ENCODE measurements at places on chromosomes 2 and 18.

GRCh38 chr18:8005870-8006569, 438.9 kb downstream of the PTPRM start:
- DNase-seq: no peak

DNA sequence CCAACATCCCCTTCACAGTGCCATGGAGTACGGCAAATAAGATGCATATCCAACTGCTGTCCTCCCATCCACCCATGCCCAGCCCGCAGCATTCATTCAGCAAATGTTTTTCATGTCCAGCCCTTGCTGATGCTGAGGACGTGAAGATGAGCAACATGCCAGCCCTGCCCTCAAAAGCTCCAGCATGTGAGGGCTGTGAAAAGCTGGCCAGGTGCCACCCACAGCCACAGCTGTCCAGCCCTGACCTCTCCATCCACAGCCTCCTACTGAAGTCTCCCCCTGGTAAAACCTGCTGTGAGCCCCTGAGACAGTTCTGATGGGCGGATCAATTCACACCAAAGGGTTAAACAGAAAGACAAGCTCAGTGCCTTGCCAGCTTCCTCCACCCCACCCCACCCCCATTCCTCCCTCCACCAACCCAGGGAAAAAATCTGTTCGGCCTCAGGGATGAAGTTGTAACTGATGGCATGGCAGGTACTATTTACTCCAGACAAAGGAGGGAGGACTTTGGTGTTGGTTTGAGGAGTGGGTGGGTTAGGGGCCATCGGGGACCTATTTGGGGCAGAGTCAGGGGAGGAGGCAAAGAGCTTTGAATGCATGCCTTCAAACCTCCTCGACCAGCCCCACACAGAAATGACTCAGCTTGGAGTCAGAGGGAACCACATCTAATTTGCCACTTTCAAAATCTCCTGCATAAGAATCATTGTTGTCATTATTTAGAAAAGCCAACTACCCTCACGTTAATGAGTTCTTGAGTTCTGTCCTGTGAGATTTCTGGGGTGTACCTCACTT, 4.3 kb downstream of the ZBTB7C start:
- peak; percentile 41 for DNase-seq

DNA sequence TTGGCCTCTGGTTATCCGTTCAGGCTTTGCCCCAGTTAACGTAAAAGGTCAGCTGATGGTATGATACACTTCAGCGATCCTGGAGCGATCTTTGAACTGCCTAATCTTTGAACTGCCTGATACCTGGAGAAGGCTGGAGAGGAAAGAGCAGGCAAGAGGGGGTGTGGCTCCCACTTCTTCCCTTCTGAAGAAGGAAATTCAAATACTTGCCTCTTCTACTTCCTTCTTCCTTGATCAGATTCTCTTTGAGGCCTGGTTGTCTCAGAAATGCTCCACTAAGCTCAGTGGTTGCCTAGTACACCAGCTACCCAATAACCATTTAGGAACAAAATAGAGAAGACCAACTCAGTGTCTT, 619 bp downstream of the GALM start:
- DNase-seq: peak; percentile 56

DNA sequence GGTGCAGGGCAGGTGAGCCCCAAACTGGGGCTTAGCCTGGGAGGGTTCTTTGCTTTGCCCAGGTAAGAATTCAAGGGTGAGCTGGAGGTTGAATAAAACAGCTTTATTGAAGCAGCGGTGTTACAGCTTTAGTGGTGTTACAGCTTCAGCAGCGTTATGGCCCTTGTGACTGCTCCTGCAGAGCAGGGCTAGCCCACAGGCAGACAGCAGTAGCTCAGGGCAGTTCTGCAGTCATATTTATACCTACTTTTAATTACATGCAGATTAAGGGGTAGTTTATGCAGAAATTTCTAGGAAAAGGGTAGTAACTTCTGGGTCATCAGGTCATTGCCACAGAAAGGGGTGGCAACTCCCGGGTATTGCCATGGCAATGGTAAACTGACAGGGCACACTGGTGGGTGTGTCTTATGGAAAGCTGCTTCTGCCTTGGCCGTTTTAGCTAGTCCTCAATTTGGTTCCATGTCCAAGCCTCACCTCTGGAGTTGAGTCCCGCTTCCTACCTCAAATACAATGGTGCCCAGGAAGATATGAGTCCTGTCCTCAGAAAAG, 78.2 kb downstream of the THNSL2 start:
- DNase-seq: no peak

DNA sequence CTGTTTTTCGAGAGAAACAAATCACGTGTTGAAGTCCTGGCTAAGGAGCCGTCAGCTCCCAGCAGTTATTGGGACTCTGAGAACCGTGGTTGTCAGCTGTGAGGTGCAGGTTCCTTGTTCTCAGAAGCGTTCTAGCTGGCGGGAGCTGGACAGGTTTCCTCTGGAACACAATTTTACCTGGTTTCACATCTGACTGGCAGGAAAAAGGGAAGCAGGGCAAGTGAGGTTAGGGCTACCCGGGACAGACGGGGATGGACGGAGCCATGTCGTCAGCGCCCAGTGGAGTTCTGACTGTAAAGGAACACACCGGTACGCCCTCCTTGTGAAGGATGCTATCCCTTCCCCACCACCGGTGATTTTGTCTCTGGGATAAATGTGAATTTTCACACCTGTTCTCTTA, 26.1 kb downstream of the ITGB1BP1 start:
- DNase-seq: no peak

DNA sequence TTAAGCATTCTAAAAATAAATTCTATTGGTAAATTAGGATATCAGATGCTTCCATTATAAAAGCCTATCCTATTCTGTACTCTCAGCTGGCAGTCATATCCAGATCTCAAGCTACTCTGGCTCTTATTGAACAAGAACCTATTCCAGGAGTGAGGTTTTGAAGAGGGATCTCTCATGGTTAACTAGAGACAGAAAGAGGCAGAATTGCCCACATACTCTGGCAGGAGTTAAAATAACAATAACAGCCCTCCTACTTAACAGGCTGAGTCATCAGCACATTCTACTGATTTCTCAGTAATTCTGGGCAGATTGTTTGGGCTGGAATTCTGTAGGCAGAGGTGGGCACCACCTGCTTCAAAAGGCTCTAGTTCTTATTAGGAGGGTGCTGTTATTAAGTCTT, 142.0 kb upstream of the UNC80 start:
- no peak for DNase-seq

DNA sequence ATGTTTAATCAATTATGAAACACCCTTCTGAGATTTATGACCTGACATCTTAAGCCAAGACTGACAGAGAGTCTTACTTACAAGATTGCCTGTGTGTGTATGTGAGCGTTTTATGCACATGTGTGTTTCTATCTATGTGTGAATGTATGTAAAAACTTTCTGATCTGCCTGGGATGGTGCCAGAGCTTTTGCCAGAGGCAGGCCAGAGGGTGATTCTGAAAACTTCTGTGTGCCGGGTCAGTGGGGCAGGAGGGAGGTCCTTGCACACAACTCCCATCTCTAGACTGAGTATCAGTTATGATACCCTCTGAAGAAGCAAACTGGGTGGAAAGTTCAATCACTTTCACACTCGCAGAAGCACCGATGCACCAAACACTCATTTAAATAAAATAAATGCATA, 335.0 kb upstream of the NT5C1B start:
- DNase-seq: no peak

DNA sequence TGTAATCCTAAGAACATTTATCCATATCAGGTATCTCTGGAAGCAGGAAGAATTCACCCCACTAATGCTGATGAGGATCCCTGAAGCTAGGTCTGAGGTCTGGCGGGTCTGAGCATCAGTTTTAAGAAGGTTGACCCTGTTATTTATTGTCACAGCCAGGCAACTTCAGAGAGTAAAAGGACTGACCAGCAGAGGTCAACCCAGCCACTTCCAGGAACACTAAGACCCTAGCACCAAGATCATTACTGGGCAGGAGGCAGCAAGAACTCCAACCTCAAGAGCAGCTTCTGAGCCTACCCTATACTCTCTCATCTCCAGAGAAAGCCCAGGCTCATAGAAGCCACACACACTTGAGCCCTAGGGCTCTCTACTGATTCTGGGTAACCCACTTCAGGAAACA, 901.4 kb downstream of the DCDC2C start:
- no peak for DNase-seq

DNA sequence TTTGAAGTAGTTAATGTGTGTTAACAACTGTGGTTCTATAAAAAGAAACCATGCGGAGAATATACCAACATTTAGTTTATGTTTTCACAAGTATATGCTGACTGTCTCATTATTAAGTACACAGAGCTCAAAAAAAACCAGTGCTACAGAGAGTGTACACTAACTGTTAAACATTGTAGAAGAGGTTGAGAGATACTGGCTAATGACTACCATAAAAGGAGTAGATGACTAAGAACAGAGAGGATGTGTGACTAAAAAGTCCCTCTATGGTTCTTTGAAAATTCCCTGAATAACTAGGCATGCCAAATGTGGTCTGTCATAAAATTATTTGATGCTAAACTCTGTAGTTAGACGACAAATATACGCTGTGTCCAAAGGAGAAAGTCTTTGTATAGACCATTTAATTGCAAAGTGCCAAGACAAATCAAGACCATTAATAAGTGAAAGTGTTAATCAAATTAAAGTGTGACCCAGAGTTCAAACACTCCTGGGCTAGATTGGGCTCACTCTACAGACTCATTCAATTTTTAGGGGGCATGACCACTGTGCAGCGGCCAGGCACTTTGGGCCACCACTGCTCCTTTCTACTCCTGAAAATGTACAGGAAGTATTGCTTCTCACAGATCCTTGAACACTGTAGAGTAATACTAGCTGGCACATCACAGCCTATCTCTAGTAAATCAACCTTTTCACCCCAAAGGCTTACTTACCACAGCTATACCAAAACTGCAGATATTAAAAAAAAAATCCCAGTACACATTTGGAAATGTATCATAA, 45.1 kb upstream of the SERTAD2 start:
- peak; percentile 91 for DNase-seq

GRCh38 chr2:101704816-101705578, 7.5 kb downstream of the MAP4K4 start:
- no peak for DNase-seq

GRCh38 chr2:156653675-156654074, 217.5 kb downstream of the GPD2 start:
- DNase-seq: no peak

GRCh38 chr2:18262601-18263000, 297.9 kb downstream of the RDH14 start:
- DNase-seq: no peak

DNA sequence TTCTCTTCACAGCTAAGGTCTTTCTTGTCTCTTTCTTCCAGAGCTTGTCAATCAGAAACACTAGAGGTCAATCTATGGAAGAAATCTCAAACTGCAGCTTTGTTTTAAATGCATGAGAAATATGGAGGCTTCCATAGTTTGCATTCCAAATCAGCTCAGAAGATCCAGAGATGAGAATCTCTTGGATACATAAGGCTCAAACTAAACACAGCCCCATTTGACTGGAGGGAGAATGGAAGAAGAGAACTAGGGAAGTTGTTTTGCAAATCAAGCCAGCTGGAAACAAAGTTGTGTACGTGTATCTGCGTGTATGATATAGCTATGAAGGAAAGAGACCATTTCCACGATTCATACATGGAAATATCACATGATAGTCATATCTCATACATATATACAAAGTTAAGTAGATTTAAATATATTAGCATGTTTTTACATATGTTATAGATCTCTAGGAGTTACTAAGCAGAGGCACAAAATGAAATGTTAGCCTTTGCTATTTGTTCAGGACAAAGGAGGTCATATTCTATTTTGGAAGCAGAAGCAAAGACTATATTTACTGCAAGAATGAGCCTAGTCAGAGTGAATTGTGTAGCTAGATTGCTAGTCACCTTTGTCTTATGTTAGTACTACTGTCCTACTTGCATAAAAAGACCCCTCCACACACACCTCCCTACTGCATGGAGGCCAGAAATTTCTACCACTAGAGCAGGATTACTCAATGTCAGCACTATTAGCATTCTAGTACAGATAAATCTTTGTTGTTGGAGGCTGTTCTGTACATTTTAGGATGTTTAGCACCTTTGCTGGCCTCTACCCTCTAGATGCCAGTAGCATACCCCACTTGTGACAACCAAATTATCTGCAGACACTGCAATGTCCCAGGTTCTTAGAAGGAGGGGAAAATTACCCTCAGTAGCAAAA, 303.5 kb upstream of the CHAC2 start:
- DNase-seq: no peak

DNA sequence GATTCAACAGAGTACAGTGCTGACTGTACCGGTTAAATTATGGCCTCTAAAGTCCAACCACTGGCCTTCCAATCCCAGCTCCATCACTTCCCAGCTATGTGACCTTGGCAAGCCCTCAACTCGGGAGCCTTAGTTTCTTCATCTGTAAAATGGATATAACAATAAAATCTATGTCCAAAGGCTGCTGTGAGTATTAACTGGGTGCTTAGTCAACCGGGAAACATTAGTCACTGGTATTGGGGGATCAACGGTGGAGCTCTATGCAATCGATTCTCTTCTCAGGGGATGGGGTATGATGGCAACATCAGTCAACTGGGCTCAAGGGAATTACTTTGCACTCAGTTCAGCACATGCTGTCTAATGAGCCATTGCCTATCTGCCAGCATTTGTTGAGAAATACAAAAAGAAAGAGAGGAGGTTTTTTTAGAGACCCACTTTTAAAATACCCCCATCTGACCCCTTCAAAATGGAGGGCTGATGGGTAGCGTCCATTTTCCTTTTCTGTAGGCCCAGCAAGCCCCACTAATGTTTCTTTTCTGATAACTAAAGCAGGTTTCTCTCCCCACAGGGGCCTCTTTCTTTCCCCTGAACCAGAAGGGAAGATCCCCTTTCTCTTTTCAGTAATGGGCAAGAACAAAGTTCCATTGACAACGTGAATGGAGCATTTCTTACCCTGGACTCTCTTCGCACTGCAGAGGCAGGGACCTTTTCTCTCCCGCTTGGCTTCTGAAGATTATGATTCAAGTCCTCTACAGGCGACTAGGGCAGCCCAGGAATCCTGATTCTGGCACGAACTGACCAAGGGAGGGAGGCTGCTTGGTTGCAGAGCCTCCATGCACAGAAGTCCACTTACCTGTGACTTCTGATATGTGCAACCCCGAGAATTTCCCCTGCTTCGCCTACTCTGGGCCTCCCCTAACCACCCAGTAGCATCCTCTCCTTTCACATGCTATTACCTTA, 8.7 kb upstream of the AGFG1 start:
- peak; percentile 69 for DNase-seq

GRCh38 chr2:22855761-22856184, 529.2 kb upstream of the KLHL29 start:
- no peak for DNase-seq

GRCh38 chr2:17793803-17794354, 22.4 kb upstream of the MSGN1 start:
- DNase-seq: peak; percentile 35

GRCh38 chr18:58080451-58080850, 36.4 kb downstream of the NEDD4L start:
- DNase-seq: no peak

DNA sequence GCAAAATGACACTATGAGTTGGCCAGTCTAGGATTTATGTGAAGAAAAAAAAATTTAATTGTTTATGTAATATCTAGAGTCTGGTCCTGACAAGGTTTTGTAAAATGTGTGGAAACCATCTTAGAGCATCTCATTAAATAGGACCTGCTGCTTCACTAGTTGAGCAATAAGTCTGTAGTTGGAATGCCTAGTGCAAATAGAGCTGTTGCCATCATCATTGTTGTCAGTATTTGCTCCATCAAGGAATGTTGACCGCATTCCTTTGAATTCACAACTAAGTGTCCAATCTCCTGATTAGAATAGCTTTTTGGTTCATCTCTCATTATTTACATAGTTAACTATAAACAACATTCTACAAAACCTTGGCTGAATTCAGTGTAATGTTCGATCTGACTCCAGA, 32.2 kb upstream of the RPE start:
- DNase-seq: no peak

- DNase-seq: no peak
Observed at GRCh38 chr18:46332286-46332801, 228.2 kb downstream of the HAUS1 start.

- no peak for DNase-seq
Observed at GRCh38 chr2:161426922-161427663, 11.0 kb downstream of the TBR1 start.

Data from activated CD4-positive, alpha-beta T cell treated with anti-CD3 and anti-CD28 coated beads, Interleukin-10, Interleukin-2, amounts not matched to agents 100 ng/mL and 50 ng/mL, durations not matched to agents 16 hours and 8 hours (primary cell).